Activated CD4-positive, alpha-beta T cell treated with anti-CD3 and anti-CD28 coated beads for 24 hours (primary cell): ENCODE measurements at places on chromosomes 16 and 17.

- DNase-seq, result no peak
Measured at GRCh38 chr16:85412911-85413520, 200.1 kb upstream of the GSE1 start.

GRCh38 chr17:44492706-44493272 is 10.4 kb downstream of the GPATCH8 start:
- DNase-seq, result no peak

DNA sequence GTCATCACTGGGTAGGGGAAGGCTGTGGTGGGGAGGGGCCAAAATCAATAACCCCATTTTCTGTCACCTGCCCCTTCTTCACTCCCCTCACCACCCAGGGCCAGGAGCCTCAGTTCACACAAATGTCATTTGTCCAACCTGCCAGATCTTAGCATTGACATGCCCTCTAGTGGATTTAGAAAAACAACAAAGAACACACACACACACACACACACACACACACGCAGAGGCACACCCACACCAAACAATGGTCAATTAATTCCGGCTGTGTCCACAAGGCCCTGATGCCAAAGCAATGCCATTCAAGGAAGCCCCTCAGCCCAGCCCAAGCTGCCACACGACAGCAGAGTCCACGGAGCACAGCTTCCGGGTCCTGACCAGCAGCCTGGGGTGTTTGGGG is 68.4 kb downstream of the NOG start:
- no peak for DNase-seq

- DNase-seq, result no peak
Measured at GRCh38 chr17:38458521-38458920, 30.3 kb downstream of the ARHGAP23 start.

DNA sequence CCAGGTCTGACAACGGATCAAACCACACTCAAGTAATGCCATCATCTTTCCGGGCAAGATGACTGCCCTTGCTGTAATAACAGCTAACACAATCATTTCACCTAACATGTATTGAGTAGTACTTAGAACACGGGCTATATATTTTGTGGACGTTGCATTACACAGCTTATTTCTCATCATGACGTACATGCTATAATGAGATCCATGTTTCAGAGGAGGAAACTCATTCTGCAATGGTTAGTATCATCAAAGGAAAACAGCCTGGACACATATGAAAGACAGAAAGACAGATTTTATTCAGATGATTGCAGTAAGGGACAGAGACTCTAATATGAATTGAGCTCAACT is 446.7 kb downstream of the HS3ST3B1 start:
- no peak for DNase-seq

GRCh38 chr17:74466828-74467184 is 372 bp downstream of the CD300A start:
- no peak for DNase-seq

DNA sequence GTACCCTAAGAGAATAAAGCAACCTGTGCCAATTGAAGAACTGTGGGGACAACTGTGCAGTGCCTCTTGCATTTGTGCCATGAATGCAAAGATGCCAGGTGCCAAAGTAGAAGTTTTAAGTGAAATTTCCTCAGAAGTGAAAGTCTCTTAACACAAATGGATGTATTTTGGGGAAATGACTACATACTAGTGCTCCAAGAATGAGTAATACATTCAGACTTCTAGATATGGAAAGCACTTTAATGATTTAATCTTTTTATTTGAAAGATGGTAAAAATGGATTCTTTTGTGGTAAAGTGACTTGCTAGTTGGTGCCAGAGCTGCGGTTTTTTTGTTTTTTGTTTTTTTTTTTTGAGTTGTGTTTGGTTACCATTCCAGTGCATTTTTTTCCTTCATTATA is 15.0 kb downstream of the UTP18 start:
- no peak for DNase-seq

DNA sequence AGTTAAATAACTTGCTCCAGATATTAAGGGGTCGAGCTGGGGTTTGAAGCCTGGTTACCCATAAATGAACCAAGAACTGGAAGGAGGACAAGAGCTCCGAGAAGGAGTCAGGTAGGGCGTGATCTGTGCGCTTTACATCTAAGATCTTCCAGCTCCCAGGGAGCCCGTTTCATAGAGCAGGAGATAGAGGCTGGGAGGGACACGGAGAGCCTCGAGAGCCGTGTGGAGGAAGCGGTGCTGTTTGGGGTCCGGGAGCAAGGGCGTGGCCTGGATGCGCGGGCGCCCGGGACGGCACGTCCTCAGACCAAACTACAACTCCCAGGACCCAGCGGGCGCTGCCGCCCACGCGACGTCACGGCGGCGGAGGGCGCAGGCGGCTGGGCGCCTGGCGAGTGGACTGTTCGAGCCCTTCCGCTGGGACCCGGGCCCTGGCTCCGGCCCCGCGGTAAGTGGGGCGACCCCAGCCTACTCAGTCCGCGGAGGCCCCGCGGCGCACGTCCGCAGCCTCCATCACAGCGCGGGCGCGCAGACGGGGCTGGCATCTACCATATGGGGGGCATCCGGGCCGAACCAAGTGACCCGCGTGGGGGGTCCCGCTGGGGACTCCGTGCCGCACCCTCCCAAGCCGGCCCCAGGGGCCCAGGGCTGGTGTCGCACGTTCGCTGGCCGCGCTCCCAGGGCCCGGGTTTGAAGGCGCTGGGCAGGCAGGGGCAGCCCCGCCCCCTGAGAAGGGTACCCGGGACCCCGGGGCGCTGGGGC is at the start of gene BCKDK:
Gene BCKDK, plus strand, starts transcription at position 352 of the 759 bp plus-strand sequence. CDS start 838 bp downstream, outside the sequence.
- DNase-seq, result peak; percentile 73

- no peak for DNase-seq
Measured at GRCh38 chr17:9893411-9894012, 11.6 kb downstream of the RCVRN start.

DNA sequence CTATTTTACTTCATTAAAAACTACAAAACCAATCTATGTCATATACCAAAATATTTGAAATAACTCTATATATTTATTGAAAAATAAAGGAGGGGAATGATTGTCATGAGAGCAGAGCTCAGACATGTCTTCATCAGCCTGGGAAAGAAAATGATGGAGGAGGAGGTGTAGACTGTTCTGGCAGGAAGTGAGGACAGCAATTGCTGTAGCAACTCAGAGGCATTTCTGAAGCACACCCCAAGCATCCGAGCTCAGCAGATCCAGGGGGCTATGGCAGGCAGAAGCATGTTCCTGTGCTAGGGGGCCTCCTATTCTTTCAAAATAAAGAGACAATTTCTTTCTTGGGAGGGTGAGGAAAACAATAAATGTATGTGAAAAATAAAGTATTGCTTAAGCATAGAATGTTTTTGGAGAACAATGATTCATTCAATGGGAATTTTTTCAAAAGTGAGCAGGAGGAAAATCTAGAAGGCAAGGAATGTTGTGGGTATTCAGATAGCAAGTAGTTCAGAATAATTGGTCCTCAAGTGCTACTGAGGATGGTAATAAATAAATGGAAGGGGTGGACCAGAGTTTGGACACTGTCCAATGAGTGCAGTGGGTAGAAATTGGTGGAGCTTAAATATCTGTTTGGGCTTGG is 383.4 kb downstream of the CDH11 start:
- no peak for DNase-seq

DNA sequence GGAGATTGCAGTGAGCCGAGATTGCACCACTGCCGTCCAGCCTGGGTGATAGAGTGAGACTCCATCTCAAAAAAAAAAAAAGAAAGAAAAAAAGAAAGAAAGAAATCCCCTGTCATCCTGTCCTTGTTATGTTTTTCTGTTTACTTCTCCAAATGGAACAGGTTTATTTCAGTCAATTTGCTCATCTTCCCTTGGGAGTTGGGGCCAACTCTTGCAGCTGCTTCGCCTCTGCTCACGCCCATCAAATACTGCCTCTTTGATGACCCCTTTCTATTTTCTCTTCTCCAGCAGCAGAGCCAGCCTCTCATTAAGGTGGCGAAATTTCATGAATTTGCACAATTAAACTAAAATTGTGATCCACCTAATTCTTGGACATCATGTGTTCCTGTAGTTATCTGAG is 173.4 kb downstream of the ZNF18 start:
- DNase-seq, result no peak

- DNase-seq, result no peak
Measured at GRCh38 chr16:64990101-64990500, 131.8 kb downstream of the CDH11 start.

DNA sequence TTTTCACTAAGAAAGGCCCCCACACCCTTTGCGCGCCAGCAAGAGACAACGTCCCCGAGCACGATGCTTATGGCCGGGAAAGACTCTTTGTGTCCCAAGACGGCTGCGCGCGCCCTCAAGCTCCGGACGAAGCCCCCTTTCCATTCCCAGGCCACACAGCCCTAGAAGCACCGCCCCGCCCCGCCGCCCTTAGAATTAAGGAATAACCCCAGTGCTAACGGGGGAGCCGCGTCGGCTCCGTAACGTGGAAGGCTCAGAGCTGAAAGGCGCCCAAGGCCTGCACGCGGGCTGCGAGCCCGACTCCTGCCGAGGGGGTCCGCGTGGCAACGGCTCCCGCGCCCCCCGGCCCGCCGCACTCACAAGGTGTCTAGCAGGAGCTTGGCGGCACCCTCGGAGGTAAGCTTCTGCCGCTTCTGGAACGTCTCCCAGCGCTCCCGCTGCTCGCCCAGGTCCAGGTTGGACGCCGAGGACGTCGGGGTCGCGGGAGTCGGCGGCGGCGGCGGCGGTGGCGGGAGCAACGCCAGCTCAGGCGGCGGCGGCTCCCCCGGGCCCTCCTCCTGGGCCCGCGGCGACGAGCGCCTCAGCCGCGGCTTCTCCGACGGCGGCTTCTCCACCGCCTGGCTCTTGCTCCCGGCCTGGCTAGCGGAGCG is 477 bp downstream of the CENPV start:
- DNase-seq, result peak; percentile 20

DNA sequence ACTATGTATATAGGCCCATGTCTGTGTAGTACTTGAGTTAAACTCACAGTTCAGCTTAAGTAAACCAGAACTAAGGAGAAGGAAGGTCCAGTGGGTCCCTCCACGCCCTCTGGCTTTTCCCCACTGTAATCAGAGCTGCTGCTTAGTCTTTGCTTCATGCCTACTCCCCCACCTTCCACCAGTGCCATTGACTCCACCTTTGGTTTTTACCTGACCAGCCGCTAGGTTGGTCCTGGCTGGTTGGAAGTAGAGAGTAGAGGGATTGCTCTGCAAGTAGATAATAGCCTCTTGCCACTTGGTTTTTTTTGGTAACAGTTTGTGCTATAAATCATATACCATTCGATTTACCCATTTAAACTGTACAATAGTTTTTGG is 22.8 kb upstream of the PHKG2 start:
- DNase-seq, result no peak

- DNase-seq, result no peak
Measured at GRCh38 chr17:17693253-17694168, 12.3 kb downstream of the RAI1 start.

DNA sequence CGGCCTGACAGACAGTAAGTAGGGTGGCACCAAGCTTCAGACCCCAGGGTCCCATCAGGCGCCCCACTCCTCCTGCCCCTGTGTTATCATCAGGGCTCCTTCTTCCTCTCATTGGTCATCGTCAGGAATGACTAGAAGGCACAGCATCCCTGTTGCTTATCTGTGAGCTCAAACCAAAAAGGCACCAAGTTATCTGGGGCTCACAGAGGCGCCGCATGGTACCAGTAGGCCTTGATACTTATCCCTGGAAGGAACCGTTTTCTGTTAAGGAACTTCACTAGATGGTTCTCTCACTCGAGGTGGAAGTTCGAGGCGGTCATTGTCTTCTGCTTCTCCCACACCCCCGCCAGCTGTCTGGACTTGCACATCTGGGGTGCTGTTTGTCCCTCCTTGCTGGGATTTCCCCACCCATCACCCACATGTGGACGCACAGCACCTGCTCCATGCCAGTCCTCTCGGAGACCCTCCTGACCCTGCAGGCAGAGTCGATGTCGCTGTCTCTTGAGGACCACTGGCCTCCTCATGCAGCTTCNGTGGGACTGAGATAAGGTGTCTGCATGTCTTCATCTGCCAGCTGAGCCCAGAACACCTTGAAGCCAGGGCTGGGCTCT is 52.1 kb downstream of the METRNL start:
- DNase-seq, result no peak
